Myocyte (in vitro differentiated cells): ENCODE measurements at places on chromosomes 13 and 19. TPM values are rescaled to one million over a fixed set of nuclear protein-coding genes. Genes with fewer than 3 reads are reported as not detected.

DNA sequence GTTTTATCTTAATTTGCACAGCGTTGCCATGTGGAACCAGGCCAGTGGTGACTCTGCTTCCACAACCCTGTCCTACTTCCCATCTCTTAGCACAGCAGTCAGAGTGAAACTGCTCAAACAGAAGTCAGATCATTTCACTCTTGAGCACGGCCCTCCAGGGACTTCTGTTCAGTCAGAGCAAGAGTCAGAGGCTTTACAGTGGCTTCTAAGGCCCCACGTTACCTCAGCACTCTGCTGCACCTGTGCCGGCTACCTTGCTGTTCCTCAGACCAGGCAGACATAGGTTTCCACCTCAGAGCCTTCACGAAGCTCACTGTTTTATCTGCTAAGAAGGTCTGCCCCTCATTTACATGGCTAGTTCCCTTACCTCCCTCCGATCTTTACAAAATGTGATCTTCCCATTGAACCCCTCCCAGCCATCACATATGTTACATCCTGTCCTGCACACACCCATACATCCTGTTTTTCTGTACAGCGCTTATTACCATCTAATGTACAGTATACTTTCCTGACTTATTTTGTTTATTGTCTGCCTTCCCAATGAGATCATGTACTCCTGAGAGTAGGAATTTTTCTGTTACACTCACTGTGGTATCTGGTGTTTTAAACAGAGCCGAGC, 41.6 kb downstream of the TM9SF2 start:
- DNase-seq: no peak

The AMH gene
- 5.1 and 7.3 TPM in 2 replicates for total RNA-seq

The MAN2B1 gene
- total RNA-seq: 50.7 and 52.0 TPM in 2 replicates

DNA sequence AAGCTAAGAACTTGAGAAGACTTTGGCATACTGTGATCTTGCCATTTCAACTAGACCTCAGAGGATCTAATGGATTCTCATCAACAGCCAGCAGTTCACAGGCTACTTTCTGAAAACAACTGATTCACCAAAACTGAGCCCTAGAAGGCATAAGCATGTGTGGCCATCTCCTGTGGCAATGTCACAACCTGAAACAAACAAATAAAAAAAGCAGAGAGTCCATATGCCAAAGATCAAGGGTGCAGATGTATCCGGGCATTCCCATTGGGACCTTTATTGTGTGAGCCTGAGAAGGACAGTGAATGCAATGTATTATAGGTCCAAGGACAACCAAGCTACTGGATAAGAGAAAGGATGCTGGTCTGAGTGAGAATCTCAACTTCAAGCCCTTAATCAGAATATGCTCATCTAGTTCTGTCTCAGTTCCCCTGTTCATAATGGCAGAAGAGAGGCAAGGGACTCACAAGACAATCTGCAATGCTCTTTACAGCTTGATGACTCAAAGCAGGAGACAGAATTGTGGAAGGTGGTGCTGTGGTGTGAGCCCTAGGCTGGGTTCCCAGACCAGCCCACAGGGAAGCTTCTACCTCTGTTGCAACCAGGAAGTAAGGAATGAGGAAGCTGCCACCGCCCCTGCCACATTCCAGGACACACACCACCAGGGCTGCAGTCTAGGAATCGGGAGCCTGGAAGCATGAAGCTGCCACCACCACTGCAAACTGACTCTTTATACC, 133.7 kb downstream of the RAP2A start:
- DNase-seq: peak; percentile 9

DNA sequence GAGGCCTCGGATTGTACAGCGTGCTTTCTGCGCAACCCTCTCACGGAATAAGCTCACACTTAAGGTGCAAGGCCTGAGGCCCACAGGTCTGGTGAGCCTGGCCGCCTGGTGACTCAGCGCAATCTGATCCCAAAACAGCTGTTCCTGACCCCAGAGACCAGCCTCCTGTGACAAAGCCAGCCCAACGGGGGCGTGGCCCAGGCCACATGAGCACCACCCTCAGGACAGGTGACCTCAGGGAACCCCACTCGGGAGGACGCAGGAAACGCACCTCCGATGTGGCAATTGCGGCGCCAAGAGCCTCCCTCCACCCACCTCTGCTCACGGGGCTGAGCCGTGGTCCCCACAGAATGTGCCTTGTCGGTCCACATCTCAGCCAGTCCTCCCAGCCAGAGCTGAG, 26.4 kb downstream of the GRTP1 start:
- DNase-seq: peak; percentile 70

The RELB gene
- total RNA-seq: 14.2 and 18.4 TPM in 2 replicates

DNA sequence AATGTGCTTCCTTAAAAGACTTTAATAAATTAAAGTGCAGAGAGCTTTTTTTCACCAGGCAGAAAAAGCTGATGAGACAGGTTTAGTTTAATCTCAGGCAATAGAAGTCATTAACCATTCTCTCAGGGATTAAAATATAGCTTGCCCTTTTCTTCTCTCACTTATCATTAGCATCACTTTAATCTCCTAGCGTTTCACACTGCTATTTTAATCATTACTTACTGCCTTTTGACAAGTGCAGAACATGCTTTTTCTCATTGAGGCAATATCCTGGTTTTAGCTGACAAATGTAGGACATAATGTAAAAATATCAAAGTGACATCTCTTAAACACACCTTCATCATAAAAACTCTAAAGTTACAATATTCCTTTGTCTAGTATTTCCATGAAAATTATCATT, 94.6 kb downstream of the DACH1 start:
- no peak for DNase-seq

- no peak for DNase-seq
Measured at GRCh38 chr13:80751854-80752253, 410.9 kb upstream of the SPRY2 start.

The ZNF45 gene
- 13.0 and 13.2 TPM in 2 replicates for total RNA-seq

GRCh38 chr19:46353730-46354528, 7.0 kb downstream of the PPP5C start:
- DNase-seq: no peak

DNA sequence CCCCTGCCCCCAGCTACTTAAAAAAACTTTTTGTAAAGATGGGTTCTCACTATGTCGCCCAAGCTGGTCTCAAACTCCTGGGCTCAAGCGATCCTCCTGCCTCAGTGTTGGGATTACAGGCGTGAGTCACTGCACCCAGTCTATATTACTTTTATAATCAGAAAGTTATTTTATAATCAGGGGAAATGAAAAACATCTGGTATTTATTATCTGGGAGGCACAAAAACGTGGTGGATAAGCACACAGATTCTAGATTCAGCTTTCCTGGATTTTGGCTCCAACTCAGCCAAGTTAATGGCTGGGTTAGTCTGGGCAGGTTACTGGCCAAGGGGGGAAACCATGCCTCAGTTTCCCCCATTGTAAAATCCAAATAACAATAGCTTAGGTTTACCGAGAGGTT, 24.7 kb downstream of the KEAP1 start:
- no peak for DNase-seq
